Tongue (tissue), 3 donors: ENCODE measurements at places on chromosomes 6 and 20. TPM values are rescaled to one million over a fixed set of nuclear protein-coding genes. Genes with fewer than 3 reads are reported as not detected.

The PCSK2 gene
- total RNA-seq: 0.72 TPM

The MTFR2 gene
- 1.9 TPM for total RNA-seq

The LINC00237 gene
- total RNA-seq: not detected

The TRIM40 gene
- total RNA-seq: not detected

The SESN1 gene
- 123 TPM for total RNA-seq

The PHACTR1 gene
- total RNA-seq: 2.5 TPM

The VWA7 gene
- 2.3 TPM for total RNA-seq

The FHL5 gene
- total RNA-seq: 1.8 TPM

The TGM2 gene
- 31.8 TPM for total RNA-seq

The SLC22A1 gene
- not detected for total RNA-seq

The KAT14 gene
- 19.1 TPM for total RNA-seq

The RNF144B gene
- 41.2 TPM for total RNA-seq

The ETV7 gene
- 0.21 TPM for total RNA-seq

The MACROD2 gene
- total RNA-seq: 5.0 TPM

The HLA-DQA2 gene
- total RNA-seq: 0.31 TPM

The FRK gene
- 2.7 TPM for total RNA-seq

The TBC1D32 gene
- total RNA-seq: 32.9 TPM

The ESR1 gene
- total RNA-seq: 0.72 TPM

The KCNS1 gene
- total RNA-seq: 1.1 TPM

The MOCS1 gene
- total RNA-seq: 13.7 TPM

The RRAGD gene
- total RNA-seq: 72.8 TPM

The MYH7B gene
- 6.1 TPM for total RNA-seq

The RUNX2 gene
- total RNA-seq: 1.7 TPM

The EDN3 gene
- total RNA-seq: 22.7 TPM

The WFDC5 gene
- not detected for total RNA-seq

The NKAIN2 gene
- total RNA-seq: 1.7 TPM

The SLC35D3 gene
- not detected for total RNA-seq

The AVP gene
- total RNA-seq: not detected

The PGC gene
- total RNA-seq: not detected

The ASIP gene
- not detected for total RNA-seq

The CSE1L gene
- total RNA-seq: 70.9 TPM

The MYCT1 gene
- 26.0 TPM for total RNA-seq
